NCI-H2107 (cell line): ENCODE measurements at places on chromosomes 2 and 18.

DNA sequence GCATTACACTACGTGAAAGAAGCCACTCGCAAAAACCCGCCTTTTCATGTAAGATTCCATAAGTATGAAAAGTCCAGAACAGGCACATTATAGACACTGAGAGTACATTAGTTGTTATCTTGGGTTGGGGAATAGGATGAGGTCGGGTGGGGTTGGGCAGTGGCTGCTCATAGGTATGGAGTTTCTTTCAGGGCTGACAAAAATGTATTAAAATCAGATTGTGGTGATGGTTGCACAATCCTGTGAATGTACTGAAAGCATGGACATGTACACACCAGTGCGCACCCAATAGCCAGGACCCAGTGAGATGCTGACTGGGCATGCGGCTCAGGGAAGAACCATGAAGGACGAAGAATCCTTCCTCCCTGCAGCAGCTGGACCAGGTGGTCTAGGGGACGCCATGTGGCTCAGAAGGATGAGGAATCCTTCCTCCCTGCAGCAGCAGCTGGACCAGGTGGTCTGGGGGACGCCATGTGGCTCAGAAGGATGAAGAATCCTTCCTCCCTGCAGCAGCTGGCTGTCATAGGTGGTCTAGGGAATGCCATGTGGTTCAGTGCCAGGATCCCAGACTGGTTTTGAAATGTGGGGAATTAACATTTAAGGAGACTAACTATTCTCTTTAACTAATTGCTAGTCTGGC, 50.1 kb downstream of the MBP start:
- no peak for DNase-seq

GRCh38 chr18:36798738-36799473, 29.9 kb downstream of the TPGS2 start:
- no peak for DNase-seq

DNA sequence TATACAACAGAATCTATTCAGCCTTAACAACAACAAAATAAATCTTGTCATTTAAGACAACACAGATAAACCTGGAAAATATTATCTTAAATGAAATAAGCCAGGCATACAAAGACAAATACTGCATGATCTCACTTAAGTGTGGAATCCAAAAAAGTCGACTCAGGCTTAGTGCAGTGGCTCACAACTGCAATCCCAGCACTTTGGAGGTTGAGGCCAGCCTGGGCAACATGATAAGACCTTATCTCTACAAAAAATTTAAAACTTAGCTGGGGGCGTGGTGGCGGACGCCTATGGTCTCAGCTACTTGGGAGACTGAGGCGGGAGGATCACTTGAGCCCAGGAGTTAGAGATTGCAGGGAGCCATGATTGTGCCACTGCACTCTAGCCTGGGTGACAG, 75.2 kb upstream of the RNU4ATAC start:
- DNase-seq, result no peak

DNA sequence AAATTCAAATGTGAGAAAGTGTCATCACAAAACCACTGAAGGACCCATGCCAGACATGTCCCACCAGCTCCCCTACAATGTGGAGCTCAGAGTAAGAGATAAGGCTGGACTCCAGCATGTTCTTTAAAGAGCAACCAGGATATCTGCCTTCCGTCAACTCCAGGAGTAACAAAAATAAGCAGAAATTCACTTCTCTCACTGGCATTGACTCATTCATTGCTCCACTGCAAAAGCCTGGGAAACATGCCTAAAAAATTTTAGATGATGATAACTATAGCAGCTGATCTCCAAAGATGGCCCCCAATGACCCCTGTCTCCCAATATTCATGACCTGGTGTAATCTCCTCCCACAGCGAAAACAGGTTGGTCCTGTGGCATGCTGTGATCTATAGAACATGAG, 314.5 kb downstream of the NCKAP5 start:
- no peak for DNase-seq

DNA sequence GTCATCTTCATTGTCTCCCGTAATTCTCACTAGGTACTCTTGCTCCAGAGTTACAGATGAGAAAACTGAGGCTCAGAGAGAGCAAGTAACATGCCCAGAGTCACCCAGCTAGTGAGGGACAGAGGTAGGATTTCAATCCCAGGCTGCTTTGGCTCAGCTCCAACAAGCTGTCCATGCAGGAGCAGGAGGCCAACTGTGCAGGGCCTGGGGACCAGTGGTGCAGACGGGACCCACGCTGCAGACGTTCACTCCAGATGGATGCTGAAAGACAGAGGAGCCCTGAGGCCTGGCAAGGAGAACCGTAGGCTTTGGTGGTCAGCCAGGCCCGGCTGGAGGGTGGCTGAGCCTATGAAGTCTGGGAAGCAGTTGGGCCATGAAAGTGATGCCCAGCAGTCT, 102.6 kb downstream of the MCFD2 start:
- DNase-seq, result no peak

- no peak for DNase-seq
These were observed 322.9 kb upstream of the KCNJ3 start for GRCh38 chr2:154375579-154375931.

- no peak for DNase-seq
These were observed 266.1 kb downstream of the ZNF385B start for GRCh38 chr2:179595284-179595683.

DNA sequence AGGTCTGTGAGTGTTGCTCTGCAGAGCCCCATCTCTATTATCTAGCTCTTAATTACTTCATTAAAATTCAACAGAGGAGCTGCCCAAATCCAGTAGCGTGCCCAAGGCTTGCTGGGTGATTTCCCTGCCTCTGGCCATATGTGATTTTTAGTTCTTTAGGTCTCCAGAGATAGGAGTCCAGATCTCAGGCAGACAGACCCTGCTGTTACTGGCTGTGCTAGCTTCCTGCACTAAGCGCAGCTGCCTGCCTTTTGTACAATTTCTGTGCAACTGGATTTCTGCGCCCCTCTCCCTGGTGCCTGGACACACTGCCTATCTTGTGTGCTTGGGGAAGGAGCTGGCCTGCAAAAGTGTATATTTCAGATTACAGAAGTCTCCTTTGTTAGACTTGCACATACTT, 136.5 kb downstream of the TDRD15 start:
- DNase-seq, result no peak

- no peak for DNase-seq
These were observed 146.1 kb upstream of the OTOS start for GRCh38 chr2:240286596-240286995.

GRCh38 chr18:74940856-74941255, 268.1 kb downstream of the PTGR3 start:
- no peak for DNase-seq

DNA sequence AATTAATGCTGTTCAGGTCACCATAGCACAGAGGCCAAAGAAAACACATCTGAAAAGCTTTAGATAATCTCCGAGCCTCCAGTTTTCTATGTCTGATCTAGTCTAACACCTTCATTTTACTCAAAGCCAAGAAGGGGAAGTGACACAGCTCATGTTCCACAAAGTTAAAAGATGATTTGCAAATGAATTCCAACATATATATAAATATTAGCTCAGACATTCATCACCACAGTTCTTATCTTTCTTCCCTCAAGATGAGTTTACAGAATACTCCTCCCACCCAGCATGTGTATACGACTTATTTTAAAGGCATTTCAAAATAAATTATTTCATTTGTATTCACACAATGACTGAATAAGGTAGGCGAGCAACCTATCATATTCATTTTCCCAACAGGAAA, 82.4 kb downstream of the AAK1 start:
- no peak for DNase-seq

DNA sequence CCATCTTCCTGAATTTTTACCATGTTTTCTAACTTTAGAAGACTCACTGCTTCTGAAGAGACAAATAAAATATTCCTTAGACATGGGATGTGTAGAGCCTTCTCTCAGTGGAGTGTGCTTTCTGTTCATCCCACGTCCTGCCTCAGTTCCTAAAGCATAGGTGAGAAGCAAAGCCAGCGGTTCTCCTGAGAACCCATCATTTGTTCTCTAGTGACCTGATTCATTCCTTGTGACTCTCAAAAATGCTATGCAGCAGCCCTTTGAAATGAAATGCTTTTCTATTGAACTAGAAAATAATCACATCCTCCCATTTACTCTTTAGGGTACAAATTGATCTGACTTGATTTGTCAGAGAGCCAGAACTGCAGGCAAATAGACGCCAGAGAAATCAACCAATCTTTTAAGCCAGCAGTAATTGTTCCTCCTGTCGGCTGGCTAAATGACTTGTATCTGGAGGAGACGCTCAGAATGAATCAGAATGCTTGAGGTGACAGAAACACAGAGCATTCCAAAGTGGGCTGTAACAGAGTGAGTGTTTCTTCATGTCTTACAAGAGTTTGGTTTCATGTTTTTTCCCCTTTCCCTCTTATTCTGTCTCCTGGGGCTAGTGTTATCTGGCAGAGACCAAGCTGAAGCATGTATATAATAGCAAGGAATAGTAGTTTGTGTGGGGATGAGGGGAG, 81.3 kb upstream of the TMEM178A start:
- DNase-seq, result no peak

DNA sequence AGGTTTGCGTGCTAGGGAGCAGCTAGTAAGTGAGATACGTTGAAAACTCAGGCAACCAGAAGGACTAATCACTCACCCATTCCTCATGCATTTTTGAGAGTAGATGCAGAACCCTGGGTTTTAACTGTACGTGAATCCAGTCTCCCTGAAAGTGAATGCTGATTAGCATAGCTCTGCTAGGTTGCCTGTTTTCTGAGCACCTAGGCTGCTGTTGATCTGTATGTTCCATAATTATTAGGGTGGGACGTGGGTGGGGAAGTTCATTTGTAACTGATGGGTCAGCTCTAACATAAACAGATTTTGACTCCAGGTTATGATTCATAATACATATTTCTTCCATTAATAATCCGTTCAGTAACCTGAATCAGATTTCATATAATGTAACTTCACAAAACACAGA, 379.0 kb upstream of the FANCL start:
- DNase-seq, result no peak

GRCh38 chr2:109083771-109084170, 45.2 kb upstream of the SH3RF3 start:
- no peak for DNase-seq

DNA sequence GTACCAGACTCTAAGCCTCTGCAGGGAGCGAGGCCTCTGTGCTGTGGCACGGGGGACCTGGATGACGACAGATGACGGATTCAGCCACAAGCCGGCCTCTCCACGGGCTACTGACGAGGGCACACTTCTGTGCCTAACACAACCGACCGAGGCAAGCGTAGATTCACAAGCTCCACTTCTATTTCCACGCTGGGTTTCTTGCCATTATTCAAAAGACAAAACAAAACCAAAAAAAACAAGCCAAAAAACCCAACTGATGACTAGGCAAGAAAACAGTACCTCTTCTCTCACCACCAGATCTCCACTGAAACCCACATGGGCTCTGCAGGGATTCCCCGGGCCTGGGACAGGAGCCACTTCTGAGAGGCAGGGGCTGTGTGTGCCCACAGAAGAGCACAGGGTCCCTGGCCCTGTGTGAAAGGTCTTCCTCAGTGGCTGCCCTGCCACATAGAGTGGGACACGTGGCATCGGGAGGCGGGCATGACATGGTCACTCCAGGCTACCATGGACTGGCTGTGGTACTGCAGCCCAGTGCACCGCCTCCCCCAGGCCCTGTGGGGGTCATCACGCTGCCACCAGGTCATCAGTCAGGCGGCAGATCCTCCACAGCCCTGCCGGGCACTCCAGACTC, 254.7 kb downstream of the HDAC4 start:
- no peak for DNase-seq

DNA sequence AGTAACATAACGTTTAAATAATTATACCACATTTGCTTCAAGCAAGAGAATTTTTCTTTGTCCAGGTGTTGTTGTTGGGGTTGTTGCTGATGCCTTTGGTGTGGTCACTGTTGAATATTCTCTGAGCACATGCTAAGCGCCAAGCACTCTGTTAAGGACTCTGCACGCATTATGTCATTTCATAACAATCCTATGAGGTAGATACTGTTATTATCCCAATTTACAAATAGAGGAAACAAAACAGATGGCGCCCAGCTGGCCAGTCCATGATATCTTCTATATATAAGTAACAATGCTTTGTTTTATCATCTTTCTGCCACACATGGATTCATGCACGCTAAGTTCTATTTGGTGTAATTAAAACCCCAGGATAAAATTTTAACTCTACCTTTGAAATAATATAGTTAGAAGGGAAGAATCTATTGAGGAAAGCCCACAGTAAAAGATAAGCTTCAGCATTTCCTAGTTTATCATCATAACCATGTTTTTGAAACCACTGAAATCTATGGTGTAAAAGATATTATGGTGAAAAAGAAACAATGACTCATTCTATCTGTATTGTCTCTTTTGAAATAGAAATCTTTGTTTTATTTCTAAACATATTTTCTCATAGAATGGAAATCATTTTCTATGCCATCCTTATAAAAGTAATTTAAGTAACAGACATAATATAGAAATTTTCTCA, 199.7 kb downstream of the PID1 start:
- DNase-seq, result no peak

DNA sequence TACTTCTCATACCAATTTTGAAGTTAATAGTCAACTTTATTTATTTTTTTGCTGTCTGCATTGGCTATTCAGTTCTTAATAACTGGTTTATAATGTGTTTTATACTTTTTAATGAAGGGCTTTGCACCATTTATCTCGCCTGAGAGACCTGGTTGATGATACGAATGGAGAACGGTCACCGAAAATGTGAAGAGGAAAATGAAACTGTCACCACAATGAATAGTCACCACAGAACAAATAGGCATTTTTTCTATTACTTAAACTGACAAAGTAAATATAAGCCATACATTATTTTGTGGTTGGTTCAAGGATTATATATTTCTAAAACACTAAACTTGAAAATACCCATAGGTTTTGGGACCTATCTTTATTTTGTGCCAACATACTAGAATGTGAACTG, 20.4 kb downstream of the C18orf54 start:
- no peak for DNase-seq

DNA sequence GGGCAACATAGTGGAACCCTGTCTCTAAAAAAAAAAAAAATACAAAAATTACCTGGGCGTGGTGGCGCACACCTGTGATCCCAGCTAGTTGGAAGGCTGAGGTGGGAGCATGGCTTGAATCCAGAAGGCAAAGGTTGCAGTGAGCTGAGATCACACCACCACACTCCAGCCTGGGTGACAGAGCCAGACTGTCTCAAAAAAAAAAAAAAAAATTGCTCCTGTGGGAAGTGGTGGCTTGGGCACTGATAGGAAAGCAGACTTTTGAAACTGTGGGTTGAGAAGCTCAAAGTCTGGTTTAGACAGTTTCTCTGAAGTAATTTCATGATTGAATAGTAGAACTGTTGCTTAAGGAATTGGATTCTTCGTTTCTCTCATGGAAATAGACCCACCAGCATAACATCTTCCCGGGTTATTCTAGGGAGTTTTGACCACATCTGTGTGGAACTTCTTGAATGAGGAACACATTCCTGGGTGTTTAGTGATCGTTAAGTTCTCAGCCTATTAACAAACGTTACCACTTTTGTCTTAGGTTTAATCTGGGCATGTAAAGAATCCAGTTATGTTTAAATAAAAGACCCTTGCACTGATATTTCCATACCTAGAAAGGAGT, 33.5 kb downstream of the GRHL1 start:
- no peak for DNase-seq

DNA sequence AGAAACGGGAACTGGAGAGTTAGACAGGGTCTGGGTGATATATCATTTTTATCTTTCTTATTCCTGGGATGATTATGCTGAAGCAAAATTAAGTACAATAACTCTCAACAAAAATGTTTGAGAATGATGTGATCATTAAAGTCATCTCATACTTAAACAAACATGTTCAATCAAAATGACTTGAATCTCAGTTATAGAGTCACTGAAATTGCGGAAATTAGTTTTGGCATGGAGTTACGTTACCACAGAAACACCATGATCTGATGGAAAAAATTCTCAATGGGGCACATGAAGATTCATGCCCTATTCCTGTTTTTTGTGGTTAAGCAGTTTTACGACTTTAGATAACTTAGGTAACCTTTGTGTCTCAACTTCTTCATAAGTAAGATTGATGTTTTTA, 757.7 kb downstream of the EPHA4 start:
- DNase-seq, result no peak
